Natural killer cell (primary cell): ENCODE measurements at places on chromosomes 1 and 21.

- no peak for DNase-seq
Measured at GRCh38 chr1:8937701-8938100, 8.0 kb upstream of the CA6 start.

DNA sequence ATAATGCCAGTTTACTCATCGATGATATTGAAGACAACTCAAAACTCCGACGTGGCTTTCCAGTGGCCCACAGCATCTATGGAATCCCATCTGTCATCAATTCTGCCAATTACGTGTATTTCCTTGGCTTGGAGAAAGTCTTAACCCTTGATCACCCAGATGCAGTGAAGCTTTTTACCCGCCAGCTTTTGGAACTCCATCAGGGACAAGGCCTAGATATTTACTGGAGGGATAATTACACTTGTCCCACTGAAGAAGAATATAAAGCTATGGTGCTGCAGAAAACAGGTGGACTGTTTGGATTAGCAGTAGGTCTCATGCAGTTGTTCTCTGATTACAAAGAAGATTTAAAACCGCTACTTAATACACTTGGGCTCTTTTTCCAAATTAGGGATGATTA lies 13.7 kb downstream of the GGPS1 start:
- DNase-seq: no peak

GRCh38 chr1:226733876-226734275 lies 5.2 kb downstream of the ITPKB start:
- no peak for DNase-seq

DNA sequence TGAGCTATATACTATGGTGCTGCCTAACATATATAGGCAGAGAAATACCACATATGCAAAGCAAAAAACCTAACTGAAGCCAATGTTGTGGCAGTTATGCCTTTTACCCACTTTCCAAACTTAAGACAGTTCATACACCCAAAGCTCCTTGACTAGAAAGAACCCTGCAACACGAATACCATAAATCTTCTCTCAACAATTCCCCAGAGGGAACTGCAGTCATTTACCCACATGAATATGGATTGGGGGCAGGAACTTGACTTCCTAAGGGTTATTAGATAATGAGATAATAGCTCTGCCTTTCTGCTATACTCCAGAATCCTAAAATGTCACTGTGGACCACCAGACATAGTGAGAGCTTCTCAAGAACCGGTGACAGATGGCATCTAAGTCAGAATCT lies 2.9 kb upstream of the ASPM start:
- DNase-seq: no peak

DNA sequence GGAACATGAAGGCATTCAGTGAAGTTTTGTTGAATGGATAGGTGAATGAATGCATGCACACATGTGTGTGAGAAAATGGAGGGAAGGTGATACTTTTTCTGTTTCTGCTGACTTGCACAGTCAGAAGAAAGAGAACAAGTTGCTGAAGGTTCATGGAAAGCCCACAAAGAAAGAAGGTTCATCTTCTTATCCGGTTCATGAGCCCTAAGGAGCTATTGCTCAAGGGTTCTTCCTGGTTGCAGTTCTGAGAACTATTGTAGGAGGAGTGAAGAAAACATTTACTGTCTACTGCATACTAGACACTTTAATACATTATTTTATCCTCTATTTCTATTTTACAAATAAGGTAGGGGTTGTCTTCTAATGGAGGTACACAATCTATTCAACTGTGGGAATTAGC lies 13.4 kb upstream of the NIBAN1 start:
- no peak for DNase-seq

DNA sequence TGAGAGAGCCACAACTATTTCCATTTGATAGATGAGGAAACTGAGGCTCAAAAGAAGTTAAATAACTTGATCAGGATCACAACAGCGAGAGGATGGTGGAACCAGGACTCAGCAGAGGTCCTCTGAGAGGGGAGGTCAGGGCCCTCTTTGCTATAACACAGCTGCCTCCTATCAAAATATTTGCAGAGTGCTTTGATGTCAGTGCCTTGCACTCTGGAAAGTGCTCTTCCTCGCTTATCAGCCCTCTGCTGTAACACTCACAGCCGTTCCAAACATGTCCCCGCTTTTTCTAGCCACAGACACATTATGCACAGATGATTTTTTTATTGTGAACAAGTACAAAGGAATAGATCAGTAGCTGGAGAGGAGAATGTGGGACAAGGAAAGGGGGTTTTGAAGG lies 71.8 kb upstream of the ARHGAP29 start:
- DNase-seq: no peak

- no peak for DNase-seq
Measured at GRCh38 chr1:181632492-181632891, 149.2 kb downstream of the CACNA1E start.

DNA sequence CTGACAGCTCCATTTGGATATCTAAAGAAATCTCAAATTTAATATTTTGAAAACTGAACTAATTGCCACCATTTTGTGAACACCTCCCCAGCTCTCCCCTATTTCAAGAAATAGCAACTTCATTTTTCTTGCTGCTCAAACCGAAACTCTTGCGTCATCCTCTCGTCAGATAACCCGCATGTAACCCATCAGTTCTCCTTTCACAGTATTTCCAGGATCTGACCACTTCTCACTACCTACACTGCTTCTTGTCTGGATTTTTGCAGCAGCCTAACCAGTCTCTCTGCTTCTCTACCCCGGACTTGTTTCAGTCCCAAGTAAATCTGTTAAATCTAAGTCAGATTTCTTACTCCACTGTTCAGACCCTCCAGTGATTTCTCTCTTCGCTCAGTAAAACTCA lies 75.6 kb downstream of the MTR start:
- no peak for DNase-seq

- DNase-seq: no peak
Measured at GRCh38 chr1:74406759-74407158, 105.7 kb downstream of the LRRC53 start.

DNA sequence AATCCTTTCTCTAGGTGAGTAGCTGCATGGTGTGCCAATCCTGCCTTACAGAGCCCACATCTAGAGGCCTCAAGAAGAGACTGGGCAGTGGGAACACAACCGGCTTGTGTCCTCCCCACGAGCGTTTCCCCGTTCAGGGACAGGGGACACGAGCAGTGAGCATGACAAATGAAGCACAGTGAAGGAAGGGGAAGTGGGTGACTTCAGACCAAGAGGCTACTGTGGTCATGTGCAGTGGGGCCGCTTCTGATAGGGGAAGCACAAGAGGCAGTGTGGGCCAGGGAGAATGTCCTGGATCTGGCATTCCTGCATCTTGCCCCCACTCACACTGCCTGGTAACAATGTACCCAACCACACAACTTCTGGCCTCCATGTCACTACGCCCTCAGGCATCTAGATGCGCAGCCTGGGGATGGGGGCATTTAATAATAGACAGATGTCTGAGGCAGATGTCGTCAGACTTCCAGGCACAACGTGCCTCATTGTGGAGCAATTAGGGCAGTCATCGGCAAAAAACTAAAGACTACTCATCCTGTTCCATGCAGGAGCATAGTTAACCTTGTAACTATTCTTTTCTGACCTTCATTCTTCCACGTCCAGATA lies 155.6 kb upstream of the NBPF11 start:
- no peak for DNase-seq

DNA sequence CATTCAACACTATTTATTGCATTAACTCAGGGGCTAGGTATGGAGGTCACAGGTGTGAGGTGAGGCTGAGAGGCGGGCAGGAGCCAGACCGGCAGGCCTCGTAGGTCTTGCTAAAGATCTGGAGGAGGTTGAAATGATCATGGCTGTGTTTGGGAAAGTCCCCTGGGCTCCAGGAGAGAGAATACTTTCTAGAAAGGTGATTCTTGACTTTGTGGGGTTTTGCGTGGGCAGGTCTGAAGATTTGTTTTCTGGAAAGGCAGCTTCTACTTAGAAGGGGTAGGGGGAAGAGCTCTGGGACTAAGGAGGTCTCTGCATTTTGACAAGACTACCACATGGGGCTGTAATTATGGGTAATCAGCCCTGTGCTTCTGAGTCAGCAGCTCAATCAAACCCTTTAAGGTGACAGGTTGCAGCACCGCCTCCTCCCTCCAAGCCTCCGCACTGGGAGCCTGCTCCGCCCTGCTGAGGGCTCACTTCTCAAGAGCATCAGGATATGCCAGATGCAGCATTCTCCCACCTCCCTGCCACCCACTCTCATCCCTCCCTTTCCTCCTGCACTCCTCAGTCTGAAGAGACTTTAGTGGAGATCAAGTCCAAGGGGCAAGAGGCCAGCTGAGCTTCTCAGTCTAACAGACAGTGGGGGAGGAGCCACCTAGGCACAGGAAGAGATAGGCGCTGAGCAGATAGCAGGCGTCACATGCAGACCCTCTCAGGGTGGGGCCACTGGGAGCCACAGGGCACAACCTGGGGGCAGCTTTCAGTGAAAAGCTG lies 30.5 kb downstream of the SLC30A1 start:
- peak; percentile 8 for DNase-seq

DNA sequence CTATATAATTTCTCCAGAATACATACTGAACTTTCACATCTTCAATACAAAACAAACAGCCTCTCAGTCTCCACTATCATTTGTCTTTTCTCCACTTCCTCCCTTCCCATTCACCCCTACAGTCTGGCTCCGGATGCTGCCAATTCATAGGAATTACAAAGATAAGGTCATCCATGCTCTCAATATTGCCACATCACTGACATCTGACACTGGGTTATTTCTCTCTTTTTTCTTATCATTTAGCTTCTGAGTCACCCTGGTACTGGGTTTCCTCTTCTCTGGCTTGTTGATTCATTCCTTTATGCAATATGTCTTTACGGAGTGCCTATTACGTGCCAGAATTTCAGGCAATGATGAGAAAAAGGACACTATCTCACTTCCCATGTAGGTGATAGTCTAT lies 3.1 kb upstream of the SH3BP5L start:
- DNase-seq: no peak

DNA sequence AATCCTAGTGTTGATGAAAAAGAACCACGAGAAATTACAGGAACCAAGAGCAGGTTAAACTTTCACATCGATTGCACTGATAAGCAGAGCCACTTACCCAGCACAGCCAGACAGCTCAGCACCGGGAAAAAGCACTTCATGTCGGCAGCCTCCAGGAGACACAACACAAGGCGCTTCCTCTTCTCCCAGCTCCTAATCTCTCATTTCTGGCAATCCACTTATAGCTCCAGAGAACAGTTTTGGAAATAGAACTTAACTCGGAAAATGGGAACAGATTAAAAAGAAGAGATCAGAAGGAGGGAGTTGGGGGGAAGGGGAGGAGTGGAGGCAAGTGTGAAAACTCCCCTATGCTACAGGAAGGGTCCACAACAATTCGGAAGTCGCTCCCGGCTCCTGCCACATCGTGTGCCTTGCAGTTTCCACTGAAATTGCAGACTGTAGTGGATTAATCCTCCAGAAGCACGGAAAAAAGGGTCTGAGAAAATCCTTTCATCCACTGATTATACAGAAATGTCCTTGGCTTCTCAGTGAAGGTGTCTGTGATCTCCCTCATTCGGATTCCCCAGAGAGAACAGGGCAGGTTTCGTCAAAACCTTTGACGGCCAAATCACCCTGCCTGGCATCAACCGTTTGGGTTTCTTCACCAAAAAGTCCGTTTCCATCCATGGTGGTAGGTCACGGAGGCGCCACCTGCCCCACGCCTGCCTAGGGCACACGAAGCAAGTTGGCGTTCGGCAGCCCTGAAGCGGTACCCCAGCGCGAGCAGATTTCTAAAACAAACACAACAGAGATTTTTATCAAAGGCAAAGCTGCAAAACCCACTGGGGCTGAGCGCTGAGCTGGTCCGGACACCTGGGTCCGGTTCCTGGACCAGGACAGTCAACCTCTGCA lies 1.1 kb downstream of the IGSF3 start:
- no peak for DNase-seq

DNA sequence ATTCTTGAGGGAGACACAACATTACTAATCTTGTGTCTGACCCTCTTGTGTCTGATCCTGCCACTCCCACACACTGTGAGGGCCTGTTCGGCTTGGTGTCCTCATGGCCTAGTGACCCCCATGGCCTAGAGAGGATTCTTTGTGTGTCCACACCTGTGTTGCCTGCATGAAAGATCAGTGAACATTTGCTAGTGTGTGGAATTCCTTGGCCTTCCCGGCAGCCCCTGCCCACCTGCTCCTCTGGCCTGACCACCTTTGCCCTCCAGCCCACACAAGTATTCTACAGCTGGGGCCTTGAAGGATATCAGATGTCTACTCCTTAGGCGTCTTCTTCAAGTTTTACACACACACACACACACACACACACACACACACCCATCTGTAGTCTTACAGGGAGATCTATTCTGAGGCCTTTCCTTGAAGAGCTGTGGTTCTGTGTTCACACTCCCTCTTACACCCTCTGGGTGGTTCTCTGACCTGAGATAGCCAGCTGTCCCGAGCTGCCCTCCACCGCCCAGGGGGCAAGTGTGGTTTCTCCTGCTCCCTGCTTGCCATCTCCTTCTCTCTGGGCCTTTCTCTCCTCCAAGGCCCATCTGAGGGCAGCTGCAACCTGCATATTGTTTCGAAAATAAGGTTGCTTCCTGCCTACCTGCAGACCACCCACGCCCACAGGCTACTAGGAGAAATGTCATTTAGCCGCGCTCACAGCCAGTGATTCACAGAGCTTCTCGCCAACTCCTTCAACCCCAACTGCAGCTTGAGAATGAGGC lies 45.4 kb downstream of the CD247 start:
- DNase-seq: no peak

- DNase-seq: no peak
Measured at GRCh38 chr1:71577451-71578131, 496.8 kb upstream of the ZRANB2 start.

- DNase-seq: peak; percentile 45
Measured at GRCh38 chr1:52554756-52555155, 1.9 kb upstream of the TUT4 start.

GRCh38 chr21:35699361-35699760 lies 361.0 kb downstream of the SETD4 start:
- DNase-seq: no peak

DNA sequence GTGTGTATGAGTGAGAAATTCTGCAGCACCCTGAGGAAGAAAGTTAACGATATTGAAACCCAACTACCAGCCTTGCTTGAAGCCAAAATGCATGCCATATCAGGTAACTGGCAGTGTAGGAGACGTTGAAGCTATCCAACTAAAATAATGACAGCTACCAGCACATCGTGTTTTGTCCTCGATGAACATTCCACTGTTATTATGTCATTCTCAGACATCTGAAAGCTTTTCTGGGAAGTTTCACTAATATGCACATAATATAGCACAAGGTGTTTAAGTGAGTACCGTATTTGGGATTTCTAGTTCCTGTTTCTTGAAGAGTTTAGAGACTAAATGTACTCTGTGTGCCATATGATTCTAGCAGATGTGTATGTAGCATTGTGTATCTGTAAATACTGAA lies 173.5 kb downstream of the DISC1 start:
- DNase-seq: no peak
